NCI-H1930 (cell line): ENCODE measurements at places on chromosomes 2 and 18.

GRCh38 chr18:45782662-45783061, 42.8 kb upstream of the SIGLEC15 start:
- no peak for DNase-seq

DNA sequence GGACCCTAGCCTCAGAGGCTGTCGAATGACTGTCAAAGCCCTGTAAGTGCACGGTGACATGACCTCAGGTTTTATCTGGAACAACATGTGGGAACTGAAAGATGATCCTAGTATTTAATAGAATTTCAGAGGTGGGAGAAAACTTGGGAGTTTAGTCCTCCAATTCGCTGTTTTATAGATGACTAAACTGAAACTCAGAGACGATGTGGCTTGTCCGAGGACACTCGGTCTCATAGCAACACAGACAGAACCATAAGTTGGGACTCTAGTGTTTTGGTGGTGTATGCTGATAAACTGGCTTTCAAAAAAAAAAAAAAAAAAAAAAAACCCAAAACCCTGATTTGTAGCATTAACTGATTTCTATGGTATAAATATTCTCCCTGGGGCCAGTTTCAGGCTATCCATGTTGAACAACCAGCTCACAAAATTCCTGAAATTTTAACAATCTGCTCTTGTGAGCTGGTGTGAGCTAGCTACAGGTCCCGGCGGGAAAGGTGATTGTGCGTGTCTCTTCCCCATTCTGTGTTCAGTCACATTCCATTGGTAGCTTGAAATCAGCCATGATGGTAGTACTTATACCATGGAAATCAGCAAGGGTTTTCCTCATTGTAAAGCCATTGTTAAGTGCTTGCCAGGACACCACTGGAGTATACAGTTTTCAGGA, 195.5 kb upstream of the EPAS1 start:
- DNase-seq = no peak

- DNase-seq = no peak
These were observed 40.3 kb upstream of the ATP8B1 start for GRCh38 chr18:57843386-57843785.

DNA sequence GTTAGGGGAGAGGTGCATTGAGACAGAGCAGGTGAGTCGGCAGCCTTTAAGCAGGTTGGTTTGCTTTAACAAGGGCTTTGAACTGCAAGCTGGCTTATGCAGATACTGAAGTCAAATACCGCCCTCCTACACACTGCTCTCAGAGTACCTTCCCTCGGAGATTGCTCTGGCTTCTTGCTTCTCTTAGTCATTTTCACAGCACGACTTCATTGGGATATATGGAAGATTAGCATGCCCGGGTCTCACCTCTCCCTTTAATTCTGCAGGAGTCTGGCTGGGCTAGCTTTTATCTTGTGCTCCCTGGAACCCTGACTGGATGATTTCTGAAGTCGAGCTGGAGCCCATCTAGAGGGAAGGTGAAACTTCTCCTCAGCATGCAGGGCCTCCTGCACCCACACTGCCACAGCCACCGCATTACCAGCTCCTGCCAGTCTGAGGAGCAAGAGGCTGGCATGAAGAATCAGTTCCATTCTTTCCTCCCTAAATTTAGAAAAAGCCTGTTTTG, 395.5 kb upstream of the HNRNPA3 start:
- DNase-seq = peak; percentile 45

DNA sequence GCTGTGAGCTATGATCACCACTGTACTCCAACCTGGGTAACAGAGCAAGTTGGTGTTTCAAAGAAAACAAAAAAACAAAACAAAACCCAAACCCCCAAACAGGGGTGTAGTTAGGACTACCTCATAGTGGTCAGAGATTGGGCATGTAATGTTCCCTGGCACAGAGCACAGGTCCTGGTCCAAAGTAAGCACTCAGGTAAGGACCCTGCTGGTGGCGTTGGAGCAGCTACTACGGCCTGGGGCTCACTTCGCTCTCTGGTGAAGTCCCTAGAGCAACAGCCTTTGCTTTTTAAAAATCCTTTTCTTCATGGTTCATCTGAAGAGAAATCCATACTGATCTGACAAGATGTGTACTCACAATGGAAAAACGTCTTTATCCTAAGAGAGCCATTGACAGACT, 130.4 kb downstream of the ZNF236 start:
- DNase-seq = no peak

- DNase-seq = no peak
These were observed 141.8 kb downstream of the FAM161A start for GRCh38 chr2:61712060-61712459.

DNA sequence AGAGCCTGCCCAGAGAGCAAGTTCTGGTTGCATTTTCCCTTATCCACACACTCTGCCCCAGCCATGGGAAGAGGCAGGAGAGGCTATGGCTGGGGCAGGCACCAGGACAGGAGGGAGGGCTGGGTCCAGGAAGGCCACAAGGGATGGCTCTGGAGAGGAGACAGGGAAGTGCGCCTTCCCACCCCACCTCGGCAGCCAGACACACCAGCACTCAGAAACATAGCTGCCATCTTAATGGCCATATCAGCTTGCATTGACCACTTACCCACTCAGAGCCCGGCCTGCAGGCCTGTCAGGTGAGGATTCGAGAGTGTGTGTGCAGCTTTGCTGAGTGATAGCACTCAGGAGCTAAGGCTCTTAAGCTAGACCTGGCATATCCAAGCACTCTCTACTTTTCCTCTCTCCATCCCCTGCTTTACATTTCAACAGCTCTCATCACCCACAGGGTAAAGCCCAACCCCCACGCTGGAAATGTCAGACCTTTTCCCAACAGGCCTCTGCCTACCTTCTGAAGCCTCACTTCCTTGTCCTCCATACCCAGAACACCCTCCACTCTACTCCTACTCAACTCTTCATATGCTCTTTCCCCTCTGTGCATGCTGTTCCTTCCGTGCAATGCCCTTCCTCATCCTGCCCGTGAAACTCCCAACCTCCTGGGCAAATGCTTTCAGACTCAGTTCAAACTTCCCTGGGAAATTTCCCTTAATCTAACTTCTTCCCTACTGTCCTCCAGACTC, 147.9 kb downstream of the TNS1 start:
- no peak for DNase-seq

- no peak for DNase-seq
These were observed 84.1 kb downstream of the SMIM21 start for GRCh38 chr18:75343389-75343788.

- DNase-seq = no peak
These were observed 59.8 kb downstream of the PMAIP1 start for GRCh38 chr18:59959606-59960005.

DNA sequence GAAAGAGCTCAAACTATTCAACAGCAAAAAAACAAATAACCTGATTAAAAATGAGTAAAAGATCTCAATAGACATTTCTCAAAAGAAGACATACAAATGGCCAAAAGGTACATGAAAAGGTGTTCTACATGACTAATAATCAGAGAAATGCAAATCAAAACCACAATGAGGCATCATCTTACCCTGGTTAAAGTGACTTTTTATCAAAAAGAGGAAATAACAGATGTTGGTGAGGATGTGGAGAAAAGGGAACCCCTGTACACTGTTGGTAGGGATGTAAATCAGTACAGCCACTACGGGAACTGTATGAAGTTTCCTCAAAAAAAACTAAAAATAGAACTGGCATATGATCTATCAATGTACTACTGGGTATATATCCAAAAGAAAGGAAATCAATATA, 39.8 kb upstream of the TMEM163 start:
- no peak for DNase-seq

GRCh38 chr2:5763531-5763930, 71.3 kb downstream of the SOX11 start:
- no peak for DNase-seq

- peak; percentile 44 for DNase-seq
These were observed 640 bp downstream of the ROCK2 start for GRCh38 chr2:11343650-11344341.

DNA sequence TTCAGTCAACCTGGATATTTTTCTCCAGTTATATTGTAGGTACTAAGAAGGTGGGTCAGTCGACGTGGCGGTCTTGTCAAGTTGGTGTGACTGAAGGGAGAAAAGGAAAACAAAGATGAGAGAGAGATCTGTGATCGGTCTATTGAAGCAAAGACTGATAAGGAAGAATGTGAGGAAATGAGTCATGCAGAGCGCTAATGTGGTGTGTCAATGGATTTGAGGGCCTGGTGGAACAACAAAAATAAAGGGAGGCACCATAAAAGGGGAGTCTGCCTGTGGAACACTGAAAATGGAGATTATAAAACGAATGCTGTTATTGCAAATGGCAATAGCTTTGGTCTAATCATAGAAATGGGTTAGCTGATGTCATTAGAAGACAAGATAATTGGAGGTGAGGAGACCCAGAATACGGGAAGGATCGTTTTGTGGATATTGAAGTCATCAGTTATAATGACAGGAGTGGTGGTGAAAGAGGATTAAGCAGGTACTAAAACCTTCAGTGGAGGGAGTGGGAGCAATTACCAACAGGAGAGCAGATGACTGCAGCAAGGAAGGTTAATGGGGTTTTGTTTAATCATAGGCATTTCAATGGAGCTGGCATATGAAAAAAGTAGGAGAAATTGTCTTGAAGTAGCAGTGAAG, 599.1 kb upstream of the FSHR start:
- DNase-seq = no peak

DNA sequence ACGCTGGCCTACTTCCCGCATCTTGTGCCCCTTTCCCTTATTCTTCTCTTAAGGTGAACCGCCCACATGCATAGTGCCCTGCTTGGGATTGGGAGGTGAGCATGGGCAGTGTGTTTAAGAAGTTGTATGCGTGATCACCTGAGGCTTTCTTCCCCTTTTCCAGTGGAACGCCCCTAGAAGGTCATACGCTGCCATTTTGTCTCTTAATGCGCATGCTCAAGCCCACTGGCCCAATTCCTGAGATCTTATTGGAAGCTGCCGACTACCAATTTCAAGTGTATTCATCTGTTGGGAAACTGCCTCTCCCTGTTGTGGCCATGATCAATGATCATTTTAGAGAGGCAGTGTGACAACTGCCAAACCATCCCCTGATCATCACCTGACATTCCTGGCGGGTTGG, 3.3 kb upstream of the CETN1 start:
- DNase-seq = no peak

GRCh38 chr2:222887124-222887523, 26.3 kb downstream of the ACSL3 start:
- DNase-seq = no peak

DNA sequence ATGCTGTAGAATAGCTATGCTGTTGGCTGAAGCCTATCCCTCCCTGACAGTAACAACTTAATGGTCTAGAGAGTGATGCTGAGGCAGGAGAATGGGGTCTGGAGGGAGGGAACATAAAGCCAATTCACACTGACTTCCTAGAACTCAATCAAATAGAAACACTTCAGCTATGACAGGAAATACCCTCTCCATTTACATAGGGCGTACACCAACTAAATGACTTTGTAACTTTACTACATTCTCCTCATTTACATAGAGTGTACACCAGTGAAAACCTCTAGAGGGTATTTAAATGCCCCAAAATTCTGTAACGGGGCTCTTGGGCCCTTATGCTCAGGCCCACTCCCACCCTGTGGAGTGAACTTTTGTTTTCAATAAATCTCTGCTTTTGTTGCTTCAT, 41.5 kb downstream of the YPEL5 start:
- no peak for DNase-seq

DNA sequence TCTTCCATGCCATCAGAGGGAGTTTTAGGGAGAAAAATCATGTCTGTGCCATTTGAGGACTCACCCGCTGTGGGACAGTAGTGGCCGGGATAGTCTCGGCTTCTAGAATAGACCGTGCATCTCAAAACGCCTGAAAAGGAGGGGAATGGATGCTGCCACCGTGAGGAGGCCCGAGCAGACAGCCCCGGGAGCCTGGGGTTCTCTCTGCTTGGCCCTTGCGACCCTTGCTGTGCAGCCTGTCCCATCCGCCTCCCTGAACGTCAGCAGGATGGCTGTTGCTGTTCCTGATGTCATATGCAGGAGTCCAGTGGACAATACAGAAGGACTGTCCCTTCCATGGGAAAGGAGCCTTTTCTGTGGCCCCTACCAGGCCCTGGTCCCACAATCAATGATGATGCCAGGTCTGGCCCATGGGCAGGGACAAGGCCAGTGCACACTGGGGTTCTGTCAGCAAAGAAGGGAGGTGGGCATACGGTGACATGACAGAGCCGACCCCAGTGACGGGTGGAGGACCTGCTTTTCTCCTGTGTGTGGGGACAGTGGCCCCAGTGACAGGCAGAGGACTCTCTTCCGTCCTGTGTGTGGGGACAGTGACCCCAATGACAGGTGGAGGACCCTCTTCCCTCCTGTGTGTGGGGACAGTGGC, 58.8 kb downstream of the ACKR3 start:
- no peak for DNase-seq

DNA sequence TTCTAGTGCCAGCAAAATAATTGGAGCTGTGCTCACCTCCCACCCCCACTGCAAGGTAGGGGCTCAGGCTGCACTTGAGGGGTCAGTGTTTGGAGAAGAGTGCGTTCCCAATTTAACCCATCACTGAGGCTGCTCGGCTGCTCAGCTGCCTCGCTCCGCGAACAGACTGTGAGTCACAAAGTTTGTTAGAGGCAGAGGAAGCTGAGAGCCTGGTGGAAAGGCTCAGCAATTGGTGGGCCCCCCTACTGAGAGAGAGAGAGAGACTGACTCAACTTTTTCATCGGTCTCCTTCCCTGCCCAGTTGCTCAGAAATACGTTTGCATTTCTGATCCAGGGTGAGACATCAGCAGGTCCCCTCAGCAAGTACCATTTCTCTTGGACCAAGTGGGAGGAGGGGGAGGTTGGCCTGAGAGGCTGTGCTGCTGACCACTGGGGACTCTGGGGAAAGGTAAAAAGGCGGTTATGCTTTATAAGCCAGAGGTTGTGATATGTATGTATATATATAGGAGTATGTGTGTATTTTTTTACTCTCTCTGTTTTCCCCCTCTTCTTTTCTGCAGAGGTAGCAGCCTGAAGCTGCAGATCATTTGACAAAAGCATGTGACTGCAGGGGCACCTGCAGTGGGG, 1.5 kb downstream of the EFR3B start:
- no peak for DNase-seq

- no peak for DNase-seq
These were observed 60.8 kb downstream of the NCKAP1 start for GRCh38 chr2:182977463-182977862.

- DNase-seq = no peak
These were observed 53.7 kb upstream of the LRRC30 start for GRCh38 chr18:7177116-7177744.

- DNase-seq = peak; percentile 3
These were observed 107.8 kb downstream of the NDUFA10 start for GRCh38 chr2:239917125-239917956.

DNA sequence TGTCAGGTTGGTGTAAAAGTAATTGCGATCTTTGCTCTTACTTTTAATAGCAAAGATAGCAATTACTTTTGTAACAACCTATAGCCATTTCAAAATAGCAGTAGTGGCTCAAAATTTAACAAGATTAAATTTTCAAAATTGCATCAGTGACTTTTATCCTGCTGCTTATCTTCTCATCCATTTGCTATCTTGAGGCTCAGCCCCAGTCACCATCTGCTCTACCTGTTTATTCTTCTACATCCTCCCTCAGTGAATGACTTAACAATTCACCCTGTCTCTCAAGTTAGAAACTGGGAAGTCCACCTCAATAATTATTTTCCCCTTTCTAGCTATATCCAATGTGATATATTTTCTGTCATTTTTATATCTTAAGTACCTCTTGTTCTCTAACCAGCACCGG, 148.6 kb upstream of the ZNF804A start:
- DNase-seq = no peak
